Hepatocyte (in vitro differentiated cells): ENCODE measurements at places on chromosomes 2 and 18.

DNA sequence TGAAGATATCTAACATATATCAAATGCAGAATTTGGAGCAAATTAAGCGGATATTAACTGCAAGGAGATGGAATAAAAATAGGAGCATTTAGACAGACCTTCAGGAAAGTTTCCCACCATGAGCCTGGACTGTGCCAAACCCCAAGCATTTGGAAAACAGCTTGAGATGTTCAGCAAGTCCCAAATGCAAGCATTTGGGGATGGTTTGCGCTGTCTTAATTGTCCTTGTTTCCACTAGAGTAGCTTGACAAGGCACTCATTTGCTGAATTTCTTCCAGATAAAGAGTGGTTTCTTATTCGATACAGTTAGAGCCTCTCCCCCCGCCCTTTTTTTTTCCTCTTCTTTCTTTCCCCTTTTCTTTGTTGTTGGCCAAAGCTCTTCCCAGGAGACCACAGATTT, 77.1 kb upstream of the CDC42EP3 start:
- no peak for DNase-seq

GRCh38 chr2:213016166-213016983, 135.0 kb downstream of the IKZF2 start:
- no peak for DNase-seq

DNA sequence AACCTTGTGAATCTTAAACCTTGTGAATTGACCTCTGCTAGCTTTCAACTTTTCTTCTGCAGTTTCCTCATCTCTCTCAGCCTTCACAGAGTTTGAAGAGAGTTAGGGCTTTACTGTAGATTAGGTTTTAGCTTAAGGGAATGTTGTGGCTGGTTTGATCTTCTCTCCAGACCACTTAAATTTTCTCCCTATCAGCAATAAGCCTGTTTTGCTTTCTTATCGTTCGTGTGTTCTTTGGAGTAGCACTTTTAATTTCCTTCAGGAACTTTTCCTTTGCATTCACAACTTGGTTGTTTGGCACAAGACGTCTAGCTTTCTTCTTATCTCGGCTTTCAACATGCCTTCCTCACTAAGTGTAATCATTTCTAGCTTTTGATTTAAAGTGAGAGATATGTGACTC, 2.8 kb upstream of the CDCA7 start:
- no peak for DNase-seq

DNA sequence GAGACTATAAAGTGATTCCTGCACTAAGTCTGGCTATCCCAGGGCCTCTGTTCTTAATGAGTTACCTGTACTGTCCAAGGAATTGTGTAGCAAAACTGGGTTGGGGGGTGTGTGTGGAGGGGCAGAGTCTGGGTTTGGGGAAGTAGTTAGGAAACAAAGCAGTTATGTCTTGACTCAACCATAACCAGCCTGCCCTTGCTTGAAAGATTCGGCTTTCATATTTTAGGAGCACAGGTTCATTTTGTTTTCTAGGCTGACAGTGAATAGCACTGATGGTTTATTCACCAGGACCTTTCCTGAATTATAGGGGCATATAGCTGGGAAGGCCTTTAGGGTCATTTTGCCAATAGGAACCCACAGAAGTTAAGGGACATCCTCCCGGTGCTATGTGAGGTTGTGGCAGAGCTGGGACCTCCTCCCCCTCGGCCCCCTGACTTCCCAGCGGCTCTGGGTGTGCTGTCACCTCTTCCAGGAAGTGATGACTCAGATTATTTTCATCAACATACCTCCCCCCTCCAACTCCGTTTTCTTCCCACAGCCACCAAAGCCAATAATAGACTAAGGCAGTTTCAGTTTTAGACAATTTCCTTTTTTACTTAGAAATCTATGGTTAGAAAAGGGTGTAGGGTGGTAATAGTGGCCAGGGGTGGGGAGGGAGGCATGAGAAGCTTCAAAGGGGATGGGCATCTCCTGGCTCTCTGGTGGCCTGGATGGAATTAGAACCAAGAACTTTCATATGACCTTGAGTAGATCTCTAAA, 44.8 kb downstream of the SETBP1 start:
- DNase-seq = no peak

DNA sequence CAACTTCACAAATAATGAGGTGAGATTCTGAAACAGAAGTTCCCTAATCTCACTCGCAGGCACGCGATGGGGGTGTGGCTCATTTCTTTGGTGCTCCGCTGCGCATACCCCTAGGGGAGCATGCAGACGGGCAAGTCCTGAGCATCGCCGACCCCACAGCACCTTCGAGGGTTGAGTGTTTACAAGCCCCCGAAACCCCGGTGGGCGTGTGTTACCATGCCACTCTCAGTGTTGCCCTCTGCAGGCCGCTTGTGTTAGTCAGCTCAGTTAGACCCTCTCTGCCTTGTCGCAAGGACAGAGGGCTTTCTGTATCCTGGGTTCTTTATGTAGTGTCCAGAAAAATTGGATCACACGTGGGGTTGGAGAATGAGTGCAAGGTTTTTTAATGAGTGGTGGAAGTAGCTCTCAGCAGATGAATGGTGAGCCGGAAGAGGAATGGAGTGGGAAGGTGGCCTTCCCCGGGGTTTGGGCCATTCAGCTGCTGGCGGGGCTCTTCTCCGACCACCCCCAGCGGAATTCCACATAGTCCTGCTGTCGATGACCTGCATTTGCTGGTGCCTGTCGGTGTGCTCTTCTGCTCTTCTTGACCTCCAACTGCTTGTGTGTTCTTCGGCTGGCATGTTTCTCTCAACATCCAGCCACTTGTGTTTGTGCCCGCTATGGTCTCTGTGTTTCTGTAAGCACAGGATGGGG, 191.3 kb downstream of the RPRM start:
- DNase-seq = peak; percentile 54

GRCh38 chr2:190515687-190516086, 18.8 kb downstream of the NEMP2 start:
- DNase-seq = no peak

- no peak for DNase-seq
Observed at GRCh38 chr2:168375195-168375798, 80.8 kb upstream of the CERS6 start.

- no peak for DNase-seq
Observed at GRCh38 chr2:203894262-203894661, 26.7 kb downstream of the CTLA4 start.

- DNase-seq = no peak
Observed at GRCh38 chr2:217107480-217107879, 247.6 kb upstream of the TNP1 start.

DNA sequence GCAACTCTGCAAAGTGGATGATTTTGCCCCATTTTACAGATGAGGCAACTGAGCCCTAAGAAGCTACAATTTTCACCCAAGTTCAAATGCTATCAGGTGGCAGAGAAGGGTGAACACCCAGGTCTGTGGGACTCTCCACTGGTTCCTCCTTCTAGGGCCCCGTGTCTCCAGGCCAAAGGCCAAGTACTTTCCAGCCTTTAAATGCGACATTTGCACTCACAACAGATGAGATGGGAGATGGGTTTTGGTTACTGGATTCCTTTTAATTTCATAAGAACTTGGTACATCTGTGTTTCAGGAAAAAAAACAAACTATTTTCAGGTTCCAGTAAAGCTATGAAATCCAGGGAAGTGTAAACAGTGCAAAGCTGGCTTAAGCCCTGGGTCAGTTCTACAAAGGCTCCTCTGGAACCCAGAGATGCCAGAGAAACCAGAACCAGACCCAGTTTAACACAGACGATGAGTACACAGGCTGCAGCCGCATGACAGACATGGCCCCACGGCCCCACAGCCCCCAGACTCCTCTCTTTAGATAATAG, 361.7 kb downstream of the ANAPC1 start:
- peak; percentile 22 for DNase-seq

GRCh38 chr2:200797242-200797770, 14.4 kb upstream of the BZW1 start:
- DNase-seq = peak; percentile 47

- no peak for DNase-seq
Observed at GRCh38 chr2:209389171-209389618, 34.7 kb upstream of the MAP2 start.

DNA sequence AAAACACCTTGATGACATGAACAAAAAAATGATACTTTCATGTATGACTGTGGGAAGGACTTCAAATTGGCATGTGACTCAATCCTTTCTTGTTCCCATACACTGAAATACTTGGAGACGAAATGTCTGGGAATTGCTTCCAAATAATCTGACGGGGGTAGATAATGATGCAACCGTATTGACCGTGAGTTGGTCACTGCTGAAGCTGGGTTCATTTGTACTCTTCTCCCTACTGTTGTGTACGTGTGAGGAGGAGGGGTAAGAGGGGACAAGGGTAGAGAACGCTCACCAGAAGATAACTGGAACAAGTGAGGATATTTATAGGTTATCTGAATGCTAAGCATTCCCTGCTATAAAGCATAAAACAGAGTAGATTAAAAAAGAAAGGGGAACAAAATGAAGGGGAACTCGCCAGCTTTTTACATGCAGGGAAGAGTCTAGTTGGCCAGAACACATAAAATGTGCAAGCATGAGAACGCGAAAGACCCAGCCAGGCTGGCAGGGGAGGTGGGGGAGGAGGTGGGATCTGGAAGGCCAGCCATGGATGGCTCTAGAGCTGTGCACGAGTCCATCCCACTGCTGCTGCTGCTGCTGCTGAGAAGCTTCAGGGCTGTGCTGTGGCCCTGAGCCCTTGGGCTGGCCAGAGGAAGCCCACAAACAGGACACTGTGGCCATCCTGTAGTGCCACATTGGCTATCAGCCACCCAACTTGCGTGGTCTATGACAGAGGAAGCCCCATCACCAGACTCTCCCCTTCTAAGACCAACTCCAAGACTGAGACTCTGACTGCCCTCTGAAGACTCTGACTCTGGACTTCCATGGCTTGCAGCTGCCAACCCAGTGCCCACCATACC, 15.2 kb upstream of the CETN1 start:
- DNase-seq = no peak

DNA sequence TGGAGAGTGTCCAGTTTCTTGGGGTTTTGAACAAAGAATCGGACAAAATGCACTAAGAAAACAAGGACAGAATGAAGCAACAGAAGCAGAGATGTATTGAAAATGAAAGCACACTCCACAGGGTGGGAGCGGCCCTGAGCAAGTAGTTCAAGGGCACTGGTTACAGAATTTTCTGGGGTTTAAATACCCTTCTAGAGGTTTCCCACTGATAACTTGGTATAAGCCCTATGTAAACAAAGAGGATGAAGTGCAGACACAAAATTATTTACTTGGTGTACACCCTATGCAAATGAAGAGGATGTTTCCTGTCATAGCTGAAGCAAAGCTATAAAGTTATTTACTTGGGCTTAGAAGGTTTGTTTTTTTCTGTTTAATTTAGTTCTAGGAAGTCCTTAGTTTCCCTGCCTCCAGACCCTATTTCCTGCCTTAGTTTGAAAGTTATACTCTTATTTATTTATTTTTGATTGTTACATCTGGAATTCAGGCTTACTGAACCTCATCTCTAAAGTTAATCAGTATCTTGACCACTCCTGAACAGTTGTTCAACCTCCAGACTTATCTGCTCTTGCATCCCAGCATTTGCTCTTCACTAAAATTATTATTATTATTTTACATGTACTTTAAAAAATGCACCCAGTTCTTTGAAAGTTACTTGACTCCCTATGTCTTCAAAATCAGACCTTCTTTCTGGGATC, 193.5 kb downstream of the SPP2 start:
- DNase-seq = no peak

DNA sequence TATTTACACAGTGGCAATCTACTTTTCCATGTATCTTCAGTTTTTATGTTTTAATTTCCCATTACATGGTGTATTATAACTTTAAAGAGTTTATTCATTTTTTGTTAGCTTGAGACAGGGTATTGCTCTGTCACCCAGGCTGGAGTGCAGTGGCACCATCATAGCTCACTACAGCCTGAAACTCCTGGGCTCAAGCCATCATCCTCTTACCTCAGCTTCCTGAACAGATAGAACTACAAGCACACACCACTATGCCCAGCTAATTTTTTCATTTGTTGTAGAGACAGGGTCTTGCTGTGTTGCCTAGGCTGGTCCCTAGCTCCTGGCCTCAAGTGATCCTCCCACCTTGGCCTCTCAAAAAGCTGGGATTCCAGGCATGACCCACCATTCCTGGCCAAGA, 66.8 kb downstream of the COA5 start:
- DNase-seq = no peak

- peak; percentile 87 for DNase-seq
Observed at GRCh38 chr2:29309090-29310029, 194.1 kb downstream of the CLIP4 start.

DNA sequence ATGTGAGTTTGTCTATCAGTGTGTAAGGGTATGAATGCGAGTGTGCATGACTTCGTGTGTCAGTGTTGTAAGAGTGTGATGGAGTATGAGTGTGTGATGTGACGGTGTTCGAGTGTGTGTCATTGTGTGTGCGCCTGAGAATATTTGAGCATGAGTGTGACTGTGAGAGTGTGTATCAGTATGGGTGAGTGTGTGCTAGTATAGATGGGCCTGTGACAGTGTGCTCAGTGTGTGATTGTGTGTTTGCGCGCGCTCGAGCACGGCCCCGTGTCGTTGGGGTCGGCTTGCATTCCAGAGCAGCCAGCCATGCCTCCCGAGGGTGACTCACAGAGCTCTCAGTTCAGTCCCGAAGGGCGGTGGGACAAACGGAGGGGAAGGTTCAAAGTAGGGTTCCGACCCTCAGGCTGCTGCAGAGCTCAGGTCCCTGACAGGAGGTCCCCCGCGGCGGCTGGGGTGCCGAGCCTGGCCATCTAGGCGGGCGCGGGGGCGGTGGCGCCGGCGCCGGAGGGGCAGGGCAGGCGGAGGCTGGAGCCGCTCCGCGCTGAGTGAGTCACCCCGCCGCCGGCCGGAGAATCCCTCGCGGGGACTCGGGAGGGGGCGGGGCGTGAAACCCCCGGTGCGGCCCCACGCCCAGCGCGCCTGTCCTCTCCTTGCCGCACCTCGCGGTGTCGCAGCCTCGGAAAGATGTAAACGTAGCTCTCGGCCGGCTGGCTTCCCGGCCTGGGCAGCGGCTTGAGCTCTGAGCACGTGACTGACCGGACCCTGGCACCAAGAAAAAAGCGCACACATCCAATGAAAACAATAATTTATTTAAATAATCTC, 3.8 kb downstream of the DLX2 start:
- peak; percentile 91 for DNase-seq

GRCh38 chr2:20188851-20189250, 36.1 kb downstream of the SDC1 start:
- DNase-seq = no peak

GRCh38 chr18:21267400-21267799, 25.4 kb downstream of the GREB1L start:
- no peak for DNase-seq

DNA sequence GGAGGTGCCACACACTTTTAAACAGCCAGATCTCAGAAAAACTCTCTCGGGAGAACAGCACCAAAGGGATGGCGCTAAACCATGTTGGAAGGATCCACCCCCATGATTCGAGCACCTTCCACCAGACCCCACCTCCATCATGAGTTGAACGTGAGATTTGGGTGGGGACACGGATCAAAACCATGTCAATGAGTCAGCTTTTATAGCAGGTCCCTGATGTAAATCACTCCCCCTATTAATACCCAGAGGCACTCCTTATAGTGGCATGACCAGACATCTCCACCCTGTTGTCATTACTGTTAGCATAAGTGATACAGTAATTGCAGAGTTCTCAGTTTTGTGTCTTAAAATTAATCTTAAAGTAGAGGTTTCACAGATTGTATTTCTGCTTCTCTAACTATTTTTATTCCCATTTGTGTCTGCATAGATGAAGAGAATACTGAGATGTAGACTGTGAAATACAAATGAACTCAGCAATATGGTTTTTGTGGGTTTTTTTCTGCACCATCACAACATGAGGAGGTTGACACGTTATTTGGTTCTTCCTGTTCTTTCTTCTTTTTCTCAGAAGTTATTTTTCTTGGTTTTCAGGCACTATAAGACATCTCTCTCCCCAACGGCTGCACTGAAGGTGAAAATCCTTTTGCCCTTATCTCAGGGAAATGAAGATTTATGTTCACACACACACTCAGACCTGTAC, 218.2 kb downstream of the ARL4C start:
- no peak for DNase-seq
